T-helper 1 cell (primary cell): ENCODE measurements at places on chromosomes 6 and 20.

- DNase-seq: no peak
Measured at GRCh38 chr6:33716890-33717632, 5.6 kb upstream of the UQCC2 start.

DNA sequence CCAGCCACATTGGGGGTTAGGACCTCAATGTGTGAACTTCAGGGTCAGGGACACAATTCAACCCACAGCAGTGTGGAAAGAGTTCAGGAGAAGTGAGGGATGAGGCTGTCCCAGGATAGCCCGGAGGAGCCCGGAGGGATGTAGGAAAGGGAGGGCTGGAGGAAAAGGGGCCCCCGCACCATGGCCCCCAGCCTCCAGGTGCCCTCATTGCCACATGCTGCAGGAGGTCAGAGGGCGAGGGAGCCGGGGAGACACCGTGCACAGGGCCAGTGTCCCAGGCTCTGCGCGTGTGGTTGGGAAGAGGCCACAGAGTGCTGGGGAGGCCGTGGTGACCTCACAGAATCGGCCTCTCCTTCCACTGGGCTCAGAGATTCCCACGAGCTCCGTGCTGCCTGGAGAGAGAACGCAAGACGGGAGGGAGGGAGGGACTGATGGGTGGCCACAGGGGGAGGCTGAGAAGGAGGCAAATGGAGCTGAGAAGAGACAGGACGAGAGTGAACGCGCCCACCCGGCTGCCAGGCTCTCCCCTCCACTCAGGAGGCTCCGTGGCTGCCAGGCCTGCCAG lies 215.1 kb downstream of the DLL1 start:
- DNase-seq: no peak

GRCh38 chr6:158018851-158019361 lies 37.2 kb downstream of the SYNJ2 start:
- no peak for DNase-seq

DNA sequence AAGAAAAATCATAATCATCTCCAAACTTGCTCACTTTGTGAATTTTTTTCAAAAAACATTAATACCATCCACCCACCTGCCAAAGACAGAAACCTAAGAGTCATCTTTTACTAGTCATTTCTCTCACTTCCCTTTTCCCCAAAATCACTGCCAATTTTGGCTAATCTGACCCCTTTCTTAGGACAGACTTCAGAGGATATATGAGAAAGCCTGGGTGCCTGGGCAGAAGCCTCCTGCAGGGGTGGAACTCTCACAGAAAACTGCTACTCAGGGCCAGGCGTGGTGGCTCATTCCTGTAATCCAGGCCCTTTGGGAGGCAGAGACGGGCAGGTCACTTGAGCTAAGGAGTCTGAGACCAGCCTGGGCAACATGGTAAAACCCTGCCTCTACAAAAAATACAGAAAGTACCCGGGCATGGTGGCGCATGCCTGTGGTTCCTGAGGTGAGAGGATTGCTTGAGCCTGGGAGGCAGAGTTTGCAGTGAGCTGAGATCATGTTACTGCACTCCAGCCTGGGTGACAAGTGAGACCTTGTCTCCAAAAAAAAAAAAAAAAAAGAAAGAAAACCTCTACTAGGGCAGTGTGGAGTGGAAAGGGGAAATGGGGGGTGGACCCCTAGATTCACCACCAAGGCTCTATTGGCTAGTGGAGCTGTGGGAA lies 3.8 kb downstream of the DEK start:
- DNase-seq: no peak

- no peak for DNase-seq
Measured at GRCh38 chr6:4914420-4915159, 89.2 kb downstream of the RPP40 start.

DNA sequence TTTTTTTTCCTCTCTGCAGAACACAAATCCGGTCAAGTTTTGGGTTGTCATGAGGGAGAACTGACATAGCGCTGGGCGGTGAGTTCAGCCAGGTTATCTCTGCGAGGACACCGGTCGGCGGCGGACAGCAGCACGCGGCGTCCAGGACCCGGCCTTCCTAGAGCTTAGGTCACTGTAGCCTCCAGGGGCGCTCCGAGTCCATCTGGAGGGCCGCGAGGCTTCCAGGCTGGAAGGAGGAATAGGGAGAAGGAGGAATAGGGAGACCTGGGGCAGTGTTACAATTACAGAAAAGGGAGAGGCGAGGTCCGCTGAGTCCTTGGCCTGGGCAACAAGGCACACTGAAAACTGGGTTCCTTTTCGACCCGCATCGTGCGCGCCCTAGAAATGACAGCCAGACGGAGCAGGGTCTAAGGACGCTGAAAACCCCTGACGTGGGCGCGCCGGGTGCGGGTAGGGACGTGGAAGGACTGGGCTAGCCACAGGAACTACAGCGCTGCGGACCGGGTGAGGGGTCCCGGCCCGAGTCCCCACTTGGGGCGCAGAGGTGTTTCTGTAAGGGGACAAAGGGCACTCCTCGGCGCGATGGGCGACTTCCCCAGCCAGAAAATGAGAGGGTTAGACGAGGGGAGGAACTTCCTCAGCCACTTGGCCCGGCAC lies 536 bp upstream of the FNDC1 start:
- DNase-seq: no peak

GRCh38 chr6:105424175-105424783 lies 21.4 kb upstream of the PREP start:
- no peak for DNase-seq

GRCh38 chr6:121187200-121187832 lies 147.0 kb downstream of the TBC1D32 start:
- no peak for DNase-seq

- no peak for DNase-seq
Measured at GRCh38 chr20:58245181-58245891, 16.9 kb upstream of the ANKRD60 start.

DNA sequence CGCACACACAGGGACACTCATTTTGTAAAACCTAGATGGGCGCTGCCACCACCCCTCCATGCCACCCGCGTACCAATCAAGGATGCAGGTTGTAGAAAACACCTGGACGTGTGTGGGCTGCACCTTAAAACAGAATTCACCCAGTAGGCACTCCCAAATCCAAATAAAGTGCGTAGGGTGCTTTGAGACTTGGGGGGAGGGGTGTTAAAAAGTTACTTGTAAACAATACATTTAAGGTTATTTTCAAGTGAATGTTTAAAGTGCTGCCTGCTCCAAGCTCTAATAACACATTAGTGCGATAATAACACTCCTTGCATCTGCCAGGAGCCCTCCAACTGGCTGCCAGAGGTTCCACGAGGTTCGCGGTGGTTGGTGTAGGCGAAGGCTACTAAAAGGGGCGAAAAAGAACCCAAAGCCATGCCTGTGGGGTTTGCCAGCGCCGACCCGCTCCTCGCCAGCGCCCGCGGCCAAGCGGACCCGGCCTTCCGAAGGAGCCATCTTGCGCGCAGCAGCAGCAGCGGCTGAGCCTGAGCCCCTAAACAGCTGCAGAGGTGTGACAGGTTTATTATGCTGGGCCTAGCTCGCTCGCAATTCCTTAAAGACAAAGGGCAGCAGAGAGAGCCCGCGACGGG lies 11.5 kb downstream of the FOXC1 start:
- DNase-seq: no peak

- no peak for DNase-seq
Measured at GRCh38 chr6:69622924-69623323, 173.9 kb downstream of the LMBRD1 start.
